Occipital lobe (tissue), 3 donors: ENCODE measurements at places on chromosomes 7 and 10.

DNA sequence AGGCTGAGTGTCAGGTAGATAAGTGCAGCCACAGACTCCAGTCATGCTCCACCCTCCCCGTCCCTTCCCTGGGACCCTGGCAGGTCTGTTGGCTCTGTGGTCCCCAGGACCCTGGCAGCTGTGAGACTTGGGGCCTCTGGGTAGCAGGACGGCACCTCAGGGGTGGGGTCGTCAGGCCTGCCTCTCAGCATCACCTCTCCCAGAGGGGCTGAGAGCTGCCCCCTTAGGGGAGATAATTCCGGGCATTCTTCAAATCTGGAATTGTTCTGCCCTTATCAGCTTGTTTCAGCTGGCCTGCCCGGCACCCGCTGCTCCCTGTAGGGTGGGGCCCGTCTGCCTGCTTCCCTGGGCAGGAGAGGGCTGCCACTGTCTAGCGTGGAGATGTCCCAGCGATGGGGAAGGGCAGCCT lies 23.3 kb downstream of the PODXL start:
- DNase-seq = no peak

DNA sequence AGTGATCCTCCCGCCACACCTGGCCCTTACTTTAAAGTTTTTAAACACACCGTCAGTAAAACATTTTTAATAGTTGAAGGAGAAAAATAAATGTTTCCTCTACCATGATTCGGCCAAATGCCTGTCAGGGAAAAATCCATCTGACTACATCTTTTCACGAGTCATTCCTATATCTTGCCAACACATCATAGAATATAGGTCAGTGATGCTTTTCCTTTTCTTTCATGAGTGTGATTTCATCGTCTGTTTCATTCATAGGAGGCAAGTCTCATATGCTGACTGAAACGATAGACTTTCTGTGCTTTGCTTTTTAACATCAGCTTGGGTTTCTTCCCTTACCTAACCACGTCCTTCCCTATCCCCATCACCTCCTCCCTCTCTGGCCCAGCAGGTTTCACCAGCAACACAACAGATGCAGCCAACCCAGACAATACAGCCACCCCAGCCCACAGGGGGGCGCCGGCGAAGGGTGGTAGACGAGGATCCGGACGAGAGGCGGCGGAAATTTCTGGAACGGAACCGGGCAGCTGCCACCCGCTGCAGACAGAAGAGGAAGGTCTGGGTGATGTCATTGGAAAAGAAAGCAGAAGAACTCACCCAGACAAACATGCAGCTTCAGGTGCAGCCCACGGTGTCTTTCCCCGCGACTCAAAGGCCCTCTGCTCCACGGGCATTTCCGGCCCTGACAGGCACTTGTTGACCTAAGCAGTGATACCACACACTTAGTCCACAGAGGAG lies 149.2 kb downstream of the TRIL start:
- DNase-seq = no peak

DNA sequence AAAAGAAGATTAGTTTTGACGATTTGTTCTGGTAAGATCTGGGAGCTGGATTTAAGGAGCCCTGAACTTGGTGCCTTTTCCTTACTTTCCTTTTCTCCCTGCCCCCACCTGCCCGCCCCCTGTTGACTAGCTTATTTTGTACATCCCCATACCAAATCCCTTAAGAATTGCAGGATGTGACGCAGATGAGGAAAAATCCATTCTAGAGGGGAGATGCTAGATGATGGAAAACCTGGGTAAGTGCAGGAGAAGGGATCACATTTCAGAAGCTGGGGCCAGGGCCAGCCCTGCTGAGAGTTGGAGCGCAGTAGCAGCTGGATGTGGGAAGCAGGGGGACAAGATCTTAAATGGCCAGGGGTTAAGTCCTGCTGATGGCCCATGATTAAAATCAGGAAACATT lies 93.9 kb downstream of the CCDC3 start:
- DNase-seq = no peak

DNA sequence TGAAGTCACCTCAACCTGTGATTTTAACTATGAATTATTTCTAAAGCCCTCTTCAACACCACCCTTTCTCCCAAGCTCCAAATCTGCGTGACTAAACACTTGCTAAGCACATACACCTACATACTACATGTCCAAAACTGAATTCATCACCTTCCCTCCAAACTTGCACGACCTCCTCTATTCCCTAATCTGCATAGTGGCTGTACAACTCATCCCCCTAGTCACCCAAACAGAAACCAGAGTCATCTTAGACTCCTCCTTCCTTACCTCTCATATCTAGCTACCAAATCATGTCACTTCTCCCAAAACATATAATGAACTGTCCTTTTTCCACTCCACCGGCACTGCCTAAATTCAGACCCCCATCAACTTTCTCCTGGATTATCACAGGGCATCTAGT lies 16.2 kb downstream of the ARHGAP21 start:
- DNase-seq = no peak

DNA sequence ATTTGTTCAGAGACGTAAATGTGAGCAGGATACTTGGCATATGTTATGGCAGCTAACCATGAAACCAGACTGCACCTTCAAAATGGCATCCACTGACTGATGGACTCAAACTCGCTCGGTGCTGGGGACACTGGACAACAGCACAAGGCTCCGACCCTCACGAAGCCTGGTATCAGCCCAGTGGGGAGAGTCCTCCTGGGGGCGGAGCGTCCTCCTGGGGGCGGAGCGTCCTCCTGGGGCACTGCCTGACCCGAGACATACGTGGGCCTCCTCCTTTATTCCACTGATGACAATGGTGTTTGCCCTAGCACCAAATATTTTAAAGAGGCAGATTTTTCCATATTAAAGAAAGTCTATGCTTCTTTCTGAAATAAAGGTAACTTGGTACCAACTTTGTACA lies 39.5 kb downstream of the ESYT2 start:
- no peak for DNase-seq

GRCh38 chr7:24705461-24705954 lies 51.8 kb downstream of the GSDME start:
- no peak for DNase-seq

DNA sequence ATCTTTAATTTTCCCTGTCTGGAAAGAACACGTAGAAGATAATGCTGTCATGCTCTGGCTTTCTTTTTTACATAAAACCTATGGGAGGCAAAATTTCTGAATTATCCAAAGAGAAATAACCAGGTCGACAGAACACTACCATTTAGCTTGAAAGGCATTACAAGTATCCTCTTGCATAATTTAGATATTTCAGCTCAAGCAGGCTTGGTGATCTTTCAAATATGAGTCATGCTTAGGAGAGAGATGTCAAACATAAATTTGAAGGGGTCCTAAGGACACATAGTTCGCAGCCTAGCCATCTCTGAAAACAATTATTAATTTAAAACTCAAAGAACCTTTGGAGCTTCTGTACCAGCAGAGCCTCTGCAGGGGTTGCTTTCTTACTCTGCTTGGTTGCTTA lies 100.9 kb downstream of the FAS start:
- no peak for DNase-seq

DNA sequence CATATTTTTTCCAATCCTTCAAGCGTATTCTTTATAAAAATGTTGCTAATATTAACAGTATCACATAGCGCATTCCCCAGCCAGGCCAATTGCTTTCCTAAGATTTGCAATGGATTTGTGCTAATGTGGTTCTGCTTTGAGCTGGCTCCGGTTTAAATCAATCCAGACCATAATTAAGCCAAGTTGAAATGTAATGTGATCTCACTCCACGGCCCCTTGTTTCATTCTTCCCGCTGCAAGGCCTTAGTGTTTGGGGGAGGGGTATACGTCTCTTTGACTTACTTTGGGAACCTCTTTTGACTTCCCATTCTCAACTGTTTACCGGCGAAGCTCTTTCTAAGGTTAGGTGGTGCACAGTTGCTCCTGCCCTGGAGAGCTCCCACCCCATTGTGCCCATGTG lies 86.4 kb downstream of the PRPF18 start:
- no peak for DNase-seq

GRCh38 chr10:6671976-6672375 lies 91.9 kb upstream of the PRKCQ start:
- DNase-seq = no peak

DNA sequence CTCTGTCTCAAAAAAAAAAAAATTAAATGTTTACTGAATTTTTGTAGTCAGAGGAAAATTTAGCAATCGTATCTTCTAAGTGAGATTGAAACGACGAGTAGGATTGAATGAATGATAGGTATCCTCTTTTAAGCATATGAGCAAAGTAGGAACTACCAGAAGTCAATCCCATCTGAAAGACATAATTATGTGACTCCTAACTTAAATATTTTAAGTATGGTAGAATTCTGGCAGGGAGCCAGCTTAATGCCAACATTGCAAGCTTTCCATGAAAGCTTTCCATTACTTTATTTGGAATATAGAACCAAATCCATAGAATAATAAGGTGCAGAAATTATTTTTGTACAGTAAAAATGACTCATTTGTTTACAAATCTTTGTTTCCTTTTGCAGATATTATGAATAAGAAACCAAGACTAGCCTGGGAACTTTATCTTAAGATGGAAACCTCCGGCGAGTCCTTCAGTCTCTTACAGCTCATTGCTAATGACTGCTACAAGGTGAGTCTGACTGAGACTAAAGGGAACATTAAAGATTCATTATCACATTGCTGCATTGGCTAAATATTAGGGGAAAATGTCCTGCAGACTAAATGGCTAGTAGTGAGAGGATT lies 50.2 kb upstream of the UBN2 start:
- DNase-seq = no peak

- DNase-seq = no peak
Measured at GRCh38 chr7:66950311-66950710, 29.3 kb downstream of the TMEM248 start.

DNA sequence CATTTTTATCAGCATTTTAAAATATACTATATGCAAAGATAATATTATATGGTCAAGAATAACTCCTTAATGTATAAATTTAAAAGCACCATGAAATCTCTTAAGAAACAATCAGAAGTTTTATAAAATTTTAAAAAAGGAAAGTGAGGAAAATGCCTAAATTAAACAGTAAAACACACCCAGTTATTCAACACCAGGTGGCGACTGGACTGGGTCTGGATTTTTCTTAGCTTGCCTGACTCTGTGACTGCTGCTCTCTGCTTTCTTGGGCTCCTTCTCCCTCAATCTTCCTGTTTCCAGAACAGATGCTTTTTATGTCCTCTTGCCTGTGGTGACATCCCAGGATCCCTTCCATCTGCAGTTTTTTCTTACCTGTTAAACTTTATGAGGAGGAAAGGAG lies 200.3 kb downstream of the BICC1 start:
- DNase-seq = no peak

GRCh38 chr10:28559618-28560017 lies 26.7 kb downstream of the WAC start:
- DNase-seq = no peak

DNA sequence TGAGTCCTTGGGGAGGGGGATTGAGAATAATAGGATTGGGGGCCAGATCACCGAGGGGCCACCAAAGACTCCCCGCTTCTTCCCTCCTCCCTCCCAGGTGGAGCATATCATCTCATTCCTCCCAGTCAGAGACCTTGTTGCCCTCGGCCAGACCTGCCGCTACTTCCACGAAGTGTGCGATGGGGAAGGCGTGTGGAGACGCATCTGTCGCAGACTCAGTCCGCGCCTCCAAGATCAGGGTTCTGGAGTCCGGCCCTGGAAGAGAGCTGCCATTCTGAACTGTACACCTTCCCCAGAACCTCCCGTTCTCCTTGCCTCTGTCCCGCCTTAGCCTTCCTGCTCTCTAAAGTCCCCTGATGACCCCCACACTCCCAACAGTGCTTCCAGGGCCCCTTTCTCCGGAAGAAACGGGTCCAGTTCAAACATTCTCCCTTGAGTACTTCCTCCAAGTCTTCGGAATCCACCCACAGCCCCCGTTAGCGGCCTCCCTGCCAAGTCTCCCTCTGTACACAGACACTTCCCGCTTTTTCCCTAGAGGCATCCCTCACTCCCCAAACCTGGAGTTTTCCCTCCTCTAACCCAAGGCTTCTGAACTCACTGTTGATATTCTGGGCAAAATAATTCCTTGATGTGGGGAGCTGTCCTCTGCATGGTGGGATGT lies 4.1 kb downstream of the FBXO24 start:
- DNase-seq = no peak

DNA sequence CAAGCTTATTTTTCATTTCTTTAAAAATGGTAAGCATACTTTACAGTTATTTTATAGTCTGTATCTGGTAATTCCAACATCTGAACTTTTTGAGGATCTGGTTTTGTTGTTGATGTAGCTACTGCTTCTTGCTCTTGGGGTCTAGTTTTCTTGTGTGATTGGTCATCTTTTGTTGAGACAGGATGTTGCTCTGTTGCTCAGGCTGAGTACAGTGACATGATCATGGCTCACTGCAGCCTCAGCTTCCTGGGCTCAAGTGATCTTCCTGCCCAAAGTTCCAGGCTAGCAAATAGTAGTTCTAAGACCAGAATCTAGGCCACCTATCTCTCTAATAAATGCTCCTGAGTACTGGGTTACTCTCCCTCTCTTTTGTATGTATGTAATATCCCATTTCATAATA lies 75.7 kb downstream of the NRCAM start:
- DNase-seq = no peak

- DNase-seq = no peak
Measured at GRCh38 chr7:55056577-55057480, 38.0 kb downstream of the EGFR start.

DNA sequence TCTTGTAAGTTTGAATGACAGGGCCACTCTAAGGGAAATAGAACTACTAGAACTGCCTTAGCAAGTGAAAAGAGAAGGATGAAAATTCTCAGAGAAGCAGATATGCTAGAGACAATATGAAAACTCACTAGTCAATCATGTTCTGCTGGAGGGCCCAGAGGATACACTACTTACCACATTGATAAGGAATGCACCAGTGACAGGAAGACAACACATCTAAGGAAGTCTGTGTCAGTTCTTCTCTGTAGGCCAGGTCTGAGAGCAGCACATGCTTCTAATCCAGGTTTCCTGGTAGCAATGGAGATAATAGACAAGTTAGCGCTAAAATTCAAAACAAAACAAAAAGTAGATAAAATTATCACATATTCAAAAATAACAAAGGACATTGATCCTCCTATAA lies 235.2 kb upstream of the AKR1E2 start:
- no peak for DNase-seq

- no peak for DNase-seq
Measured at GRCh38 chr7:108069646-108070045, 60.5 kb downstream of the LAMB4 start.

- no peak for DNase-seq
Measured at GRCh38 chr10:35387768-35388167, 51.5 kb downstream of the CCNY start.
